GM04503 (cell line): ENCODE measurements at places on chromosomes 7 and 10.
A peak's percentile ranks its signal among the peaks of the same experiment; 100 is the strongest.

DNA sequence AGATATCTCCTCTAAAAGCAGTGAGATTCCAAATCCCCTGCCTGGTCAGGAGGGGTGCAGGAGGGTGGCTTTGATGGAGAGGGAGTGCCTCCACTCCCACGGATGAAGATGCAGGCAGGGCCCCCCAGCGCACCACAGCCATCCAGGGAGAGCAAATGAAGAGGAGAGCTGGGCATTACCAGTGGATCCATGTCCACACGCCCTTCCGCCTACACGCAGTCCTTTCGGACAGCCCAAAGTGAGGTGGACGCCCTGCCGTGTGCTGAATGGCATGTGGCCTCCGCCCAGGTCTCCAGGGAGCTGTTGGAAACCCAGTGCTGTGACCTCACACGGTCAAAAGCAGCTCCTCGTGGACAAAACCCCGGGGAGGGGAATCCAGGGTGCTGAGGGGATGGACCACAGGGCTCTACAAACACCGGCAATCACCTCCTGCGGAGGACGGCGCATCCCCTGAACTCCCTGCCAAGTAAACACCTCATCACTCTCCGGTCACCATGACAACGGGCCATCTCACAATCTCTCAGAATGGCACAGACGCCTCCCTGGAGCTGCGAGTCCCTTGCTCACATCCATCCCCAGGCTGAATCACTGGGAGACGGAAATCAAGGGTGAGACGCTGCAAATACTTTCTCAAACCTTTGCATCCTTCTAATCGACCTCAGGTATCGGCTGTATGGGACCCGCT, 35.0 kb upstream of the DNAAF5 start:
- DNase-seq, result no peak

- no peak for DNase-seq
These were observed 61.1 kb upstream of the IGFBP3 start for GRCh38 chr7:45982132-45982531.

GRCh38 chr7:104294291-104294690, 34.1 kb upstream of the LHFPL3 start:
- DNase-seq, result no peak

GRCh38 chr10:59372543-59372942, 10.2 kb upstream of the FAM13C start:
- DNase-seq, result no peak

GRCh38 chr10:49056356-49056755, 59.0 kb downstream of the VSTM4 start:
- no peak for DNase-seq

DNA sequence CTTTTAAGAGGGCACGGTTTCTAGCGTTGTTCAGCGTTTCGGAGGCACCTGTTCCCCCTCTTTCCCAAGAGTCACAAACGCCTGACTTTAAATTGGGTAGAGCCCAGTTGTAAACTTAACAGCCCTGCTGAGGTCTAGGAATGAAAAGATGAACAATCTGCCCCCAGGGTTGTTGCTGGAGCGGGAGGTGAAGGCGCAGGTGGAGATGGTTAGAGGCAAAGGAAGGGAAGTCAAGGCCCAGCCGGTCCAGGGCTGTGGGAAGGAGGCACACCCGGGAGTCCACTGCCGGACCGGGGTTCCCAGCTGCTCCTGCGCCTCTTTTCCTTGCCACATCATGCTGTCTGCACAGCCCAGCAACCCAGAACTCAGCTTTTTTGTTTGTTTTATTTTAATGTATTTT, 770 bp downstream of the PRXL2A start:
- DNase-seq, result no peak

DNA sequence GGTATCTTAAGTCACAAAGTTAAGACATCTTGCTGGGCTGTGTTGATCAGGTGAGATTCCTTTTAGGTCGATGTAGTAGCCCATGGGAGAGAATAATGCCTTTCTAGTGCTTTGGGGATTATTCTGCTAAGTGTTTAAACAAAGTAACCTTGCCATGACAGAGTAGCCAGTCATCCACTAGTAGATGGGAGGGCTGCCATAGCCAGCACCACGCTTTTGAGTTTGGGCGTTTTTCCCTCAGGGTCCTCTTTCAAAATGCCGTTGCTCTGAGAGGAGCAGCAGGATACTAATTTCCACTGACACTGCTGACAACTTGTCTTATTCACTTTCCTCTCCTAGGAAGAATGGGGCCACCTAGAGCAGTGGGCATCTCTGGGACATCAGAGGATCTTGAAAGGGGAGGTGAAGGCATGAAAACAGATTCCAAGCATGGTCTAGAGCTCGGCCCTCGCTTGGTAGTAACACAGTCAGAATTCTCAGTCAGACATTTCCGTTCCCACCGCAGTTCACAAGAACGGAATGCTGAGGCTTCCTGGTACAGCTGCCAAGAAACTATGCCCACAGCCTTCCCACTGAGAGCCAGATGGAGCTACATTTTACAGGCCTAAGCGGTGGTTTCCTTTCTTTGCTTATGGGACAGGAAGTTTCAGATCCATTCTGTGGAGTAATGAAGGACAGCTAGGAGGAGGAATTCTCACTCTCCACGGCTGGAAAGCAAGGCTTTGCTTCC, 15.3 kb upstream of the RSU1 start:
- DNase-seq, result peak; percentile 93

DNA sequence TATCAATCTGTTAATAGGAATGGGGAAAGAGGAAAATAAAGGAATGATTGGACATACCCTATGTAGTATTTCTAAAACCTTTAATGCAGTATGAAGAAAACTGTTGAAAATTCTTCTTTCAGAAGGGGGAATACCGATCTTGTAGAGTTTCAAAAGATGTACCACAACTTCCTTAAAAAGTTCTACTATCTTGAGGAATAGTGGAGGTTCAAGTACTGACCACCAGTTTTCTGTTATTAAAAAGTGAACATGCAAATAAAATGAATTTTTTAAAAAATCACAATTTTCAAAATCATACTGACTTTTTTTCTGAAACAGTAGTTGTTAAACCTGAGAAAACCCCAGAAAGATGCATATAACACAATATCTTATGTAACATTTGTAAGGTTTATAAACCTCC, 86.5 kb downstream of the HERC4 start:
- DNase-seq, result no peak

DNA sequence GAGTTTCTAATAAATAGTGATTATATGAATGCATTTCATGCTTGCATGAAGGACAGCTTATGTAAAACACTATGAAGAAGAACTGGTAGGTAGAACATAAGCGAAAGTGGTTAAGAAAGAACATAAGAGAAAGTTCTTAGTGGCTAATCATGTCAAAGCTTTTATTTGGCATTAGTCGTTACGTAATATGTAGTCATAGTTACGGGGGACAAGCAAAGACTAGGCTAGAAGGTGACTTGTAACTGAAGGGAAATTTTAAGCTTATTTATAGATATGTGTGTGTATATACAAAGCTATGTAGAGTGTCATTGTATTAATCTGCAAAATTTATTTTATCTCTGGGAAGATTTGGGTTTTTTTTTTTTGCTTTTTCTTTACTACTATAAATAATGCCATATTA, 36.9 kb downstream of the CAPZA2 start:
- DNase-seq, result no peak

- no peak for DNase-seq
These were observed 31.6 kb upstream of the TMEM254 start for GRCh38 chr10:80046629-80047441.

DNA sequence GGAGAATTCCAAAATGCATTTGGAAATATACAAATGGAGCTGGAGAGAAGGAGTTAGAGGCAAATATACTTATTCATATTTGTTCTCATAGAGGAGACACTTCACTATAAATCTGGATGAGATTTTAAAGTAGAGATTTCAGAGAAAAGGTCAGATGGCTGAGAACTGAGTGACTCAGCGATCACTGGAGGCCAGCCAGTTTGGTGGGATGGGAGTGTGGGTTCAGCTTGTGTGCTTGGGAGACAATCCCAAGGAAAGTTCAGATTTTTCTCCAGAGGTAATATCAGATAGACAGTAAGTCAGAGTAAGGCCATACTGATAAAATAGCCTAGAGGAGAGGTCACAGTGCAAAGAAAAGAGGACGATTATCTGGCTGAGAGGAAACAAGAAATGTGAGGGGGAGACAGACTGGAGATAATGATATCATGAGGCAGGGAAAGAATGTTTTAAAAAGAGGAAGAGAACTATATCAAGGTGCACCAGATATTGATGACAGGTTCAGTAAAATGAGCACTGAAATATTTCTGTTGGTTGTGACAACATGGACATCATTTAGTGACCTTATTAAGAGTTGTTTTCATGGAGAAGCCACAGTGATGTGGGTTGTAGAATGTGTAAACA, 67.0 kb downstream of the MDFIC start:
- peak; percentile 26 for DNase-seq

DNA sequence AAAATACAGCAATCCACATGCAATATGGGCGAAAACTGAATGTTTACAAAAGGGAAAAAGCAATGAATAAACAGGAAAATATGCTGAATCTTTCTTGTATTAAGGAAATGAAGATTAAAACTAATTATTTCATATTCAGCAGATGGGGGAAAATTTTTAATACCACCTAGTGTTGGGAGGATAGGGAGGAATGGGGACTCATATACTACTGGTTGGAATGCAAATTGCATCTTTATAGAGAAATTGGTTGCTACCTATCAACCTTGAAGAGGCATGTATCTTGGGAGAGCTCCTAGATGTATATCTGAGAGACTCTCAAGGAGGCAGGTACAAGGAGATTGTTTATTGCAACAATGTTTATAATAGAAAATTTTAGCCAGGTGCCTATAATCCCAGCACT, 101.4 kb downstream of the CREM start:
- DNase-seq, result no peak

- DNase-seq, result no peak
These were observed 8.4 kb downstream of the CPA1 start for GRCh38 chr7:130388671-130389070.

- no peak for DNase-seq
These were observed 102.8 kb upstream of the CDK13 start for GRCh38 chr7:39847227-39847626.
